ENCODE measurements at places on chromosomes 2 and 18.

DNA sequence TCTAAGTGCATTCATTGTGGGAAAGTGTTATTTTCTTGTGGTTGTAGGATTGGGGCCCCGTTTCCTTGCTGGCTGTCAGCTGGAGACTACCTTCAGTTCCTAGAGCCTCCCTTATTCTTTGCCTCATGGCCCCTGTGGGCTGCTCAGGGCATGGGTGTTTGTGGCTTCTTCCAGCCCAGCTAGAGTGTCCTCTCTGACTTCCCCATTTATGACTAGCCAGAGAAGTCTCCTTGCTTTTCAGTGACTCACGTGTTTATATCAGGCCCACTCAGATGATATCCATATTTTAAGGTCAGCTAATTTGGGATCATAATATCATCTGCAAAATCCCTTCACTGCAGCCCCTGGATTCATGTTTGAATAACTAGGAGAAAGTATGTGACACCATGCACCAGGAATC is 62.8 kb downstream of the DTNA start:
- no peak for DNase-seq

- no peak for DNase-seq
Observed at GRCh38 chr2:232522623-232523401, 2.6 kb downstream of the PRSS56 start.

DNA sequence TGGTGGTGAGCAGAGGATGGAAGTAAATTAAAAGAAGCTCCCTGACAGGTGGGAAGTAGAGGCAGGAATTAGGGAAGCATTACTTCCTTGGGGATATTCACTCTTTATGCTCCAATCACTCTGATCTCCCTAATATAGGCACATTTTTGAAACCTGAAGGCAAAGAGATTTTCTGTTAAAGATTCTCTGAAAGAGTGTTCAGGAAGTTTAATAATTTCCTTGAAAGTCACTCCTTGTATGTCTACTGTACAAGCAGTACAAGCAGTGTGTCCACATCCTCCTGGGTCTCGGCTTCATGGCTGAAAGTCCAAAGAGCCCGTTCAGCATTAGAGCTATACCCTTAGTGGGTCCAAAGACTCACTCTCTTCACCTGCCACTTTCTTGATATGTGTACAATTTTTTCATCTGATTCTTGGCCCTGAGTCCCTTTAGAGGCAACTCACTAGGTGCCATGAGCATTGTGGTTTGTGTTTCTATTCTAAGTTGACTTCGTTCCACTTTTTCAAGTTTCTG is 60.2 kb downstream of the AAK1 start:
- DNase-seq, result no peak

DNA sequence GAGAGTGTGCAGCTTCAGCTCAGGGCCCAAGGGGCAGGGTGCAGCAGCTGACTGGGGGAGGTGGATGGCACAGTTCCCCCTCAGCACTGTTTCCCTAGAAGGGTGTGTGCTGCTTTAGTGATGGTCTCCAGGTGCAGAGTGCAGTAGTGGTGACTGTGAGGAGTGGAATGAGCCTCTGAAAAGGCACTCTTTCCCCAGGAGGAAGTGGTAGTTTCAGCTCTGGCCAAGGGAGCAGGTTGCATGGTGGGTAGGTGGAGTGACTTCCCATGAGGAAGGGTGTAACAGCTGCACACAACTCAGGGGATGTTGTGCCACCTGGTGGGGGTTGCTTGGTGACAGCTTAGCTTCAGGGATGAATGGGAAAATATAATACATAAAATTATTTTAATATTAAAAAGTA is 251.5 kb upstream of the NXPH2 start:
- no peak for DNase-seq

DNA sequence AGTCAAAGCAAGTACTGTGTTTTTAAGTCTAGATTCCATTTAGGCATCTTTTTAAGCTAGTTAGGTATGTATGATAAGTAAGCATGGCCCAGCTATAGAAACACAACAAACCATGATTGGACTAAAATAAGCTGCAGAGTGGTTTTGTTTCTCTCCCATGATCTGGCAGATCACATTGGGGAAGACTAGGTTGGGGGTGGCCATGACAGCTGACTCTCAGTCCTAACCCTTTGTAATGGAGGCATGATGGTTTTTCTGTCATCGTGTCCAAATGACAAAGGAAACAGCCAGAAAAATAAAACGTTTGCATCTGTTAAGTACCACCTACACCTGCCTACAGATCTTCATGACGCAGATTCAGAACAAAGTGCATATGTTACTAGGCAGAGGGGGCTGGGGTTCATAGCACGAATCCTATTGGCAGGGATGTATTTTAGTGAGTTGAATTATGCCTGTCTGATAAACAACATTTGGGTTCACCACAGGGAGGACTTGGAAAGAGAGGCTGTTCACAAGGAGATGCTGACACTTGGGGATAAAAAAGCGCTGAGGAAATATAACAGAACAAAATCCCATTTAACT is 33.8 kb upstream of the GALNT5 start:
- no peak for DNase-seq

- no peak for DNase-seq
Observed at GRCh38 chr2:240435948-240436682, 652 bp downstream of the GPC1 start.

GRCh38 chr2:73253400-73253799 is 19.3 kb downstream of the CCT7 start:
- no peak for DNase-seq

GRCh38 chr2:126945118-126945517 is 46.4 kb downstream of the TEX51 start:
- DNase-seq, result no peak

DNA sequence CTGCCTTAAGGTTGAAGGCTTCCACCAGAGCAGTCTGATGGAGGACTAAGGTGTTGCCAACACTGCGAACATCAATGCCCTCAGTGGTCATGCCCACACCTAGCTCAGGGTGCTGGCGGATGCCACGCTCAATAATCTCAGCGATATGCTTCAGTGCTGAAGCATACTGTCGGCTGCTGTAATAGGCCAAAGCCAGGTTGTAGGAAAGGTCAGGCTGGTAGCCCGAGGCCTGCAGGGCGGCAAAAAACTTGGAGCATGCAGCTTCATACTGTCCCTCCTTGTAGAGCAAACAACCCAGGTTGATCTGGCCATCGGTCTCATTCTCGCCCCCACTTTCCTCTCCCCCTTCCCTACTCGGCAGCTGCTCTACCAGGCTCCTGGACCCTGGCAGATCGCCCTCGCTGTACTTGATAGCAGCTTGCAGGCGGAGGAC is 159.4 kb downstream of the AGPS start:
- no peak for DNase-seq

DNA sequence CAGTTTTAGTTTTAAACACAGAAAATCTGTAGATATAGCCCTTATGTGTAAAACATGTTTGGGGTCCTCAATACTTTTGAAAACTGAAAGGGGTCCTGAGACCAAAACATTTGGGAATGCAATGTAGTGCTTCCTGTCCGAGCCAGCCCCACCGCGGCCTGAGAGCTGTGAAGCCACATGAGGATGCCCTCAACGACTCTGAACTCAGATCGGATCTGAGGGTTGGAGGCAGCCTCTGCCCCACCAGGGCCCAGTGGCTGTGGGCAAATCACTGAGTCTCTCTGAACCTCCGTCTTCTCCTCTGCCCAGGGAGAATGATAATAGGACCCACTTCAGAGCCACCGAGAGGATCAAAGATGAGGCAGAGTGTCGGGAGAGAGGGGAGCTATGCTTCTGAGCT is 33.4 kb upstream of the HPCAL1 start:
- no peak for DNase-seq

DNA sequence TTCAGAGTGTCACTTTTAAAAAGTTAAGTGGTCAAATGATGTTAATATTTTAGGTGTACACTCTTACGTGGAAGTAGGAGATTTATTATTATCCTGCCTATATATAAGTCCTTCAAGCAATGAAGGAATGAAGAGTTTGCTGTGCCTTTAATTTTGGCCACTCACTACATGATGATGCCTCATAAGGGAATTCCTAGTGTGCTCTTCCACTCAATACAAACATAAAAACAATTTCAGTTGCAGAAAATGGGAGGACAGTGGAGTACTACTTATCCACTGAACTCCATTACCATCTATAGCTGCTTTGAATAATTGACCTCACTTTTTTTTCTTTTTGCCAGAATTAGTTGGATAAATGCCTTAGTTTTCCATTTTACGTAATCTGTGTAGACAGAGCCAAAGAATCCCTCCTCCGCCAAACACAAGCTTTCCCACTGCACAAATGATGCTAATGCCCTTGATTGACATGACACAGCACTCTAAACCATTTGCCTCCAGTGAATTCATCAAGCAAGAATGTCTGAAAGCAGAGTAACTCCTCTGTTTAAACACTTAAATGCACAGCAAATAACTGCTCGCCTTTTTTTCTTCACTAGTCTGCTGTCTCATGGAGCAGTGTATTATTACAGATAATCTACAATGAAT is 751.1 kb upstream of the FANCL start:
- no peak for DNase-seq
